H4 (cell line): ENCODE measurements at places on chromosomes 5 and 9. TPM values are rescaled to one million over a fixed set of nuclear protein-coding genes. Genes with fewer than 3 reads are reported as not detected.
A peak's percentile ranks its signal among the peaks of the same experiment; 100 is the strongest.

The RORB gene
- 1.6 and 3.0 TPM in 2 replicates for total RNA-seq

DNA sequence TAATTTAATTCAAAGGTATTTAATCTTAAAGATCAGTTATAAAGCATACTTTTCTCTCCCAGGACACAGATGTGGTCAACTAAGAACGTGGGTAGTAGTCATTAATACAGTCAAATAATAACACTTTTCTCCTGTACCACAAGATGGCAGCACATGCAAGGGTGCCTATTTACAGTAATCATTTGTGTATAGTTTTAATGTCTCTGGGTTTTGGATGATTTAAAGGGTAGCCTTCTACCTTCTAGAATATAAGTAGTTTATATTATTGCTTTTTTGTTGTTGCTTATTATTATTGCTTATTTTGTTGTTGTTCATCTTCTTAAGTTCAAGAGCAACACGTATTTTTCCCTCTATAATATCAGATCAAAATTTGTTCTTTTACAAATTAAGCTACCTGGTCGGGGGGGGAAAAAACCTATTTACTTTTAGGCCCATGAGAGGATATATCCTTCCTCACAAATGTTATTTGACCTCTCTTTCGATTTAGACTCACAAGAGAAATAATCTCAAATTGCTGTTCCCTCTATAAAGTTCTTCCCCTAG, 59.6 kb upstream of the SLC27A6 start:
- DNase-seq, result peak; percentile 72

GRCh38 chr9:134125413-134126095, 10.3 kb upstream of the WDR5 start:
- peak; percentile 3 for DNase-seq

The PCDHB12 gene
- total RNA-seq, result 5.2 and 5.6 TPM in 2 replicates

DNA sequence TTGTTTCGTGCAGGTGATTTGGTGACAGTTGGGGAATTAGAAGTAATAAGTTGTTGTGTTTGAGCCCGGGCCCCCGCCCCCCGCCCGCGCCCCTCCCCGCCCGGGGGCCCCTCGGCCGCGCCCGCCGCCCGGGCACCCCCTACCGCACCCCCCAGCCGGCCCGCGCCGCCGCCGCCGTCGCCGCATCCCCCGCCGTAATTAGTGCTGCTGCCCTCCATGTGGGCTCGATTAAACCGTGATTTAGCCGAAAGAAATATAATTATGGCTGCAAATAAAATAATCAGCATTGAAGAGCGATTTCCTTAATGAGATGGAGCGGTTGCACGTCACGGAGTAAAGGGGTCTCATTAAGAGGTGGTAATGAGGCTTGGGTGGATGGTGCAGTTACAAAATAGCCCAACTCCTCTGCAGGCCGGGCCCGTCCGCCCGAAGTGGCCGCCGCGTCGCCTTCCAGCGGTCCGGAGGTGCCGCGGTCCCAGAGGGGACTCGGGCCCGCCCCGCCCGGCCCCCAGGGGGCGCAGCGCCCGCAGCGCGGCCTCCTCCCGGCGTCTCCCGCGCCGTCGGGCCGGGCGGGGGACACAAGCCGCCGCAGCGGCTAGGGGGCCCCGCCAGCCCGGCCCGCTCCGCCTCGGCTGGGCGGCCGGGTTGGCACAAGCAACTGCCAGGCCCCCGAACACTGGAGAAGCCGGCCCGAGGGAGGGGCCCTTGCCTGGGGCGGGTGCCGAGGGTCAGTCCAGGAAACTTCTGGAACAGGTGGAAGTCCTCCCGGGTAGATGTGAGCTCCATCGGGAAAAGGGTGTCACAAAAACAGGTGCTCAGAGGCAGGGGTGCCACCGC, 6.9 kb upstream of the OTP start:
- no peak for DNase-seq

DNA sequence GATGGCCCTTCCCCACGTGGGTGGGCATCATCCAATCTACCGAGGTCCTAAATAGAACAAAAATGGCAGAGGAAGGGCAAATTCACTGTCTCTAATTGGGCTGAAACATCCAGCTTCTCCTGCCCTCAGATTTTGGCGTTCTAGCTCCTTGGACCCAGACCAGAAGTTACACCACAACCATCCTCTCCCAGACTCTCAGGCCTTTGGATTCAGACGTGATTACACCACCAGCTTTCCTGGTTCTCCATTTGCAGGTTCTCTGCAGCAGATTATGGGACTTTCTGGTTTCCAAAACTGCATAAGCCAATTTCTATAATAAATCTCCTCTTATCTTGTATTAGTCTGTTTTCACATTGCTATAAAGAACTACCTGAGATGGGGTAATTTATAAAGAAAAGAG, 73.6 kb upstream of the STARD4 start:
- DNase-seq, result no peak

- DNase-seq, result no peak
Observed at GRCh38 chr5:151779531-151780125, 7.9 kb downstream of the G3BP1 start.
